Fibroblast of skin of back (primary cell): ENCODE measurements at places on chromosomes 5 and 9.

- no peak for DNase-seq
Observed at GRCh38 chr5:130323804-130324454, 419.7 kb downstream of the CHSY3 start.

DNA sequence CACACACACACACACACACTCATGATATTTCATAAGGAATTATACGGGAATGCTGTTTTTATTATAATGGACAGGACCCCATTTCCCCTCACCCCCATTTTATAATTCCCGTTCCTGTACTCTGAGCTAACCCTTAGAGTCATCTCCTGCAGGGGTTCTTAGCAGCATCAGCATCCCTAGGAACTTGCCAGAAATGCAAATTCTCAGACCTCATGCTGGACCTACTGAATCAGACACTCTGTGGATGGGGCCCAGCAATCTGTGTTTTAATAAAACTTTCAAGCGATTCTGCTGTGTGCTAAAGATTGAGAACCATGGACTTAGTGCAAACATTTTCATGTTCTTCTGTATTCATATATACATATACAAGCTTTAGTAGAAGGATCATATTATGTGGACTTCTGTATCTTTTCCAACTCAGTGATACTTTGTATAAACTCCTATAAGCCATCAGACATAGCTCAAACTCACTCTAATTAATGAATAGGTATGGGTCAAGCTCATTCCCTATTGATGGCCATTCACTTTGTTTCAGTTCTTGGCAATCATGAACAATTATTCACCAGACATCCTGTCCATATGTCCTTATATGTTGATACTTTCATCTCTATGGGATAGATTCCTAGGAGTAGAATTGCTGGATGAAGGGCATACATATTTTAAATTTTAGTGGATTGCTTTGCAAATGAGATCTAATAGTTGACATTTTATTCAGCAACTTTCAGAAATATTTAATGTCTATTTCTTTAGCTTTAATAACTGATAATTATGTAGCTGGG is 65.5 kb downstream of the ARHGEF28 start:
- peak; percentile 33 for DNase-seq

- no peak for DNase-seq
Observed at GRCh38 chr5:111942201-111942600, 185.2 kb upstream of the NREP start.

DNA sequence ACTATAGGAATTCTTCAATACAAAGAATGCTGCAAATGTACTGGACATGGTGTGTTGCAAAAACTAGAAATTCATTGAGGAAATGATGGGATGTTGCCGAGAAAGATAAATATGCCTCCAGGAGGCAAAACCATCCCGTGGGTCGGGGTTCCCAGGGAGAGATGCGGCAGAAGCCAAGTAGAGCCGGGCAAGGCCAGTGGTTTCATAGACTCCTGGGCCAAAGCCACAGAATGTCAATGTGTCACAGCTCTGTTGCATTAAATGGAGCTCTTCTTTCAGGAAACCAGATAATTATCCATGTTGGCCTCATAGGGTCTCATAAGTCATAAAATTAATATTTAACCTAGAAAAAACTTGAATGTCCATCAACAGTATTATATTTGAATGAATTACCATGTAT is 419.5 kb upstream of the CDH10 start:
- DNase-seq, result no peak

DNA sequence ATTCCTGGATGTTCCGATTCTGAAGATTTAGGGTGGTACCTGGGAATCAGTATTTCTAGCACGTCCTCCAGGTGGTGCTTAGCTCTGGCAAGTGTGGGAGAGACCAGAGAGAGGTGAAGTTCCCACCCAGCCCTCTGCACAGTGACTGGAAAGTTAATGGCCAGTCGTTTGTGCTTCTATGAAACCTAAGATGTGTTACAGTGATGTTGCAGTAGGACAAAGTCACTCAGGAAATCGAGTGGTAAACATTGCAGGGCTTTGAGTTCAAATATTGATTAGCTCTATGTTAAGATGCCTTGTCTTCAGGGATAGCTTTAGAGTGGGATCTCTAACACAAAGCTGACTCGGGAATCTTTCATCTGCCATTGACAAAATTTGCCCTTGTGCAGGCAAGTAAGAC is 55.6 kb downstream of the PIK3R1 start:
- no peak for DNase-seq

- DNase-seq, result peak; percentile 16
Observed at GRCh38 chr9:126722922-126723806, 81.7 kb upstream of the ZBTB43 start.

DNA sequence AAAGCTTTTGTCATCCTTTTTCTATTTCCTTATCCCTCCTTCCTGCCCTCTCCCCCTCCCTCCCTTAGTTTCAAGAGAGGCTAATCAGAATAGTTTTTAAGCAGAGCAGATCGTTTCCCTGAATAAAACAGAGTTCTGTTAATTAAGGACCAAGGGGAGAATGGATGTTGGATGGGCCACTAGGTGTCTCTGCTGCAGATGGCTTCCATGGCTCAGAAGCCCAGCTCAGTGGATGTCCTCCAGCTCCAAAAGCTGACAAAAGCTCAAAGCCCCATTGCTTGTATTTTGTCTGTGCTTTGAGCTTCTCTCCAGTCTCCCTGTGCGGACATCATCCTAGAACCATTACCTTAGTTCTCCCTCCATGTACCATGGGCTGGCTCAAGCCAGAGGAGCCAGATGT is 21.0 kb upstream of the NPR3 start:
- DNase-seq, result peak; percentile 36

GRCh38 chr9:134569626-134570025 is 72.0 kb upstream of the COL5A1 start:
- no peak for DNase-seq

DNA sequence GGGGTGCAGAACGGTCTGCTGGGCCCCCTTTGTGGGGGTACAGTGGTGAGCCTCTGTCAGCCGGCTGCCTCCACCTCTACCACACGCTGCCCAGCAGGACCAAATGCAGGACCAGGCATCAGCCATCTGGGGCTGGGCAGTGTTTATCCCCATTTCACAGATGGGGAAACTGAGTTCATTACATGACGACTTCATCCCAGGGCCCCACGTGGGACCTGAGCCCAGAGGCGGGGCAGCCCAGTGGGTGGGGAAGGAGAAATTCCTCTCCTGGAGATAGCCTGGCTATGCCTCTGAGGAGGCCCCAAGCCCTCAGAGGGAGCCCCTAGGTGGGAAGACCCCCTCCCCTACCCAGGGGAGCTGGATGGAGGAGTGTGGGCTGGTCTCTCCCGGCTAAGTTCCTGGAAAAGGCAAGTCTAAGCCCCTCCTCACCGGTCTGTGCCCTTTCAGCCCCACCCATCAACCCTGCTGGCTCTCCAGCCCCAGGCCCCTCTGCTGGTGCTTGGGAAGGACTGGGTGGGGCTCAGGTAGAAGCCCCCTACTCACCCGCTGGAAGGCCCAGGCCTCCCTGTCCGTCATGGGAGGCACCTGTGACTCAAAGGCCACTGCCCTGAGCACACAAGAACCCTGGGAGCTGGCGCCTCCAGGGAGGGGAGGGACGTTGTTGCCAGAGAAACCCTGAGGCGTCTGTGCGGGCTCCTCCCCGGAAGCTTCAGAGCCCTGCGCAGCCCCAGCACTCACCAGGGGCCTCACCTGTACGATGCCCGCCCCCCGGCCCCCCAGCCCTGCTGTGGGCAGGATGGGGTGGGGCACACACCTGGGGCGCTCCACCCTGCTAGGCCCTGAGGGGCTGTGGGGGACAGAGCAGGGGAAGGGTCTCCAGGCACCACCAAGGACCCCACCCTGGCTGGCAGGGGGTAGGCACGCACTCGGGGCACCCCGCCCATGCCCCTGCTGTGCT is 7.4 kb upstream of the CCDC187 start:
- no peak for DNase-seq

GRCh38 chr9:129990269-129991010 is 52.5 kb downstream of the FNBP1 start:
- peak; percentile 38 for DNase-seq

GRCh38 chr5:76443066-76443800 is 40.1 kb downstream of the IQGAP2 start:
- no peak for DNase-seq

DNA sequence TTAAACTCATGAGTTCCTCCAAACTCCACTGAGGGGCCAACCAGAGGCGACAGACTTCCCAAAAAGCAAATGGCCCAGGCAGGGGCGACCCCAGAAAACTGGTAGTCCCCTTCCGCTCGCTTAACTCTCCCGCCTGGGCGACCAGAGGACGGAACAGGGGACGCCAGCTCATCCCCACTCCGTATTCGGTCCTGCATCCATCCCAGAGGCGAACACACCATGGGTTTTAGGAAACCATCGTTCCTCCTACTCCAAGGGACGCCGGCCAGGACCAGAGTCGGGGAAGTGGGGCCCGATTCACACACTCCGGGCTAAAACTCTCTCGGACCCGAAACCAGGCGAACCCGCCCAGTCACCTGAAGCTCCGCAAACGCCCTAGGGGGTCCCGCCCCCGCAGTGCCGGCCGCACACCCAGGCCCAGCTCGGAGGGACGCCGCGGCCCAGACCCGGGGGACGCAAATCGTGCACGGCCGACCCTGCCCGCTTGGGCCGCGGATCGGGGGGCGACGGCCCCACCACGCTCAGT is 478 bp downstream of the TEX10 start:
- peak; percentile 32 for DNase-seq

GRCh38 chr9:37897665-37898064 is 6.3 kb downstream of the SLC25A51 start:
- DNase-seq, result no peak

DNA sequence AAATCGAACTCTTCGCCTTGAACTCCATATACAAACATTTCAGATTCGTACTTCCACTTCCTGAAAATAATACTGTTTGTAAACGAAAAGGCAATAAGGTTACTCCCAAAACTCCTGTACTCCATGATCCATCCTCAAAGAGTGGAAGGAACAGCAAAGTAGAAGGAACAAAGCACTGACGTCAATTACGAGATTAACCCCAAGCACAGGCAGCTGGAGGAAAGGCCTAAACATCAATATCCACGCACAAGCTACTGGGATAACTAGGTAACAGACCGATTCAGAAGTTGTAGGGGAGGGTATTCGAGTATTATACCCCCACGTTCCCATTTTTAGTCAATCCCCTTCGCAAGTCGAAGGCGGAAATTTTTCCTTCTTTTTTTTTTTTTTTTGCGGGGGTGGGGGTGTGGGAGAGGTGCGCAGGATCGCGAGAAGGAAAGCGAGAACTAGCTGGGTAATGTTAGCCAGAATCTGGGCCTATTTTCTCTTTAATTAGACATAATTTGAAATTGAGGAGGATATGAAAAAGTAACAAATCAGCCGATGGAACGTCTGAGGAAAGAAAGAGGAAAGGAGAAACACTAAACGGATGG is 909 bp downstream of the AFF4 start:
- DNase-seq, result peak; percentile 66

- no peak for DNase-seq
Observed at GRCh38 chr5:62268234-62268633, 37.8 kb upstream of the KIF2A start.

DNA sequence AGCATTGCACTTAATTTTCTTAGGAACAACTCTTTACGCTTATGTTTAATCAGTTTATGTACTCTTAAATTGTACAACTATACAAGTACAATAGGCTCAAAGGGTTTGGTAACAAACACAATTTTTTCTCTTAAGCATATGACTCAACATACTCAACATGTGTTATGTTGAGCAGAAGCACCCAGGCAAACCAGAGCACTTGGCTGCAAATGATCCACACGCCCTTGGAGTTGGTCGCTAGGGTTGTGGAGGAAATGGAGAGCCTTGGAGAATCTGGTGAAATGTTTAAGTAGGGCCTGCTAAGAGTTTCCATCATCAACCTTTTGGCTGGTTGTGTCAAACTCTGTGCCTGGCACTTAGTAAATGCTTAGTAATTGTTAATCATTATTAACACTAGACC is 25.1 kb upstream of the MIER3 start:
- DNase-seq, result no peak

GRCh38 chr9:86351880-86352279 is 2.3 kb downstream of the TUT7 start:
- DNase-seq, result no peak

DNA sequence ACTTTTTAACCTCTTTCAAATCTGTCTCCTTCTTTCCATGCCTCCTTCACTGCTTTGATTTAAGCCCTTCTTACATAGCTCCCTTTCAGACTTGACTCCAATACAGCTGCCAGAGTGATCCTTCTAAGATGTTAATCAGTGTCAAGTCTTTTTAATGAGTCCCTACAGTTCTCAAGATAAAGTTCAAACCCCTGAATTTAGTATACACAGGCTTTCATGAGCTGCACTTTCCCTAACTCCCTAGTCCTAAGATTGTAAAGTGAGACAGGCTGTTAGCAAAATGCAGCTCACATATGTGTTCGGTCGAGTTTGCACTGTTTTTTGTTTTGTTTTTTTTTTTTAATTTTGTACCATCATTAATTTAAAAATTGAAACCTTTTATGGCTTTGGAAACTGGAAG is 190.4 kb upstream of the VCAN start:
- DNase-seq, result no peak

DNA sequence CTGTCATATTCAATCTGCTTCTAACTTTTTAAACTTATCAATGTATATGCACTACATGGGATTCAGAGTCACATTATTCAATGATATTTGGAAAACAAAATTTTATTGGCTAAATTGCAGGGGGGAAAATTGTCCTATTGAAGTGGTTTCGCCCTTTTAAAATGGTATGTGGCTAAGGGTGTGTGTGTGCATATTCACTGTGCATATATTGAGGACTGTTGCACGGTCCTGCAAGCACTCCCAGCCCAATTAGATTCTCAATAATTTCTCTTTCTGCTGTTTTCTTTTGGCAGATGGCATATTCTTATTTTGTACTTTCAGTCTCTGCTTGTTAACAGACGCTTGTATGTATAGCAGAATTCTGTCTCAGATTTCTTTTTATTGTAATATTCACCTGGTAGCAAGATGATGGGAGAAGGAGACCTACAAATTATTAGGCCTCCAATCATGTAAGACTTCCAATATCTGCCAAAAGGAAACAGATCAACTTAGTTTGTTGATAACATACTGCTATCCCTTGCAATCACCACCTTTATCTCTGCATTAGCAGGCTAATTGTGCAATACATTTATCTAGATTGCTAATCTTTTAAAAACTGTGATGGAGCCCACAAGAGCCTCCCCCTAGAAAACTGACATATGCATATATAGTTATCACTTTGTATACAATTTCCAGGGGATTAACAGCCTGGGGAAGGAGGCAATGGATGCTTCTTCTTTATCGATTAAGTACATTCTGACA is 411.5 kb downstream of the PLK2 start:
- no peak for DNase-seq

GRCh38 chr9:100590481-100590880 is 12.6 kb downstream of the CAVIN4 start:
- peak; percentile 71 for DNase-seq

- DNase-seq, result no peak
Observed at GRCh38 chr9:11968631-11969030, 724.6 kb upstream of the TYRP1 start.

DNA sequence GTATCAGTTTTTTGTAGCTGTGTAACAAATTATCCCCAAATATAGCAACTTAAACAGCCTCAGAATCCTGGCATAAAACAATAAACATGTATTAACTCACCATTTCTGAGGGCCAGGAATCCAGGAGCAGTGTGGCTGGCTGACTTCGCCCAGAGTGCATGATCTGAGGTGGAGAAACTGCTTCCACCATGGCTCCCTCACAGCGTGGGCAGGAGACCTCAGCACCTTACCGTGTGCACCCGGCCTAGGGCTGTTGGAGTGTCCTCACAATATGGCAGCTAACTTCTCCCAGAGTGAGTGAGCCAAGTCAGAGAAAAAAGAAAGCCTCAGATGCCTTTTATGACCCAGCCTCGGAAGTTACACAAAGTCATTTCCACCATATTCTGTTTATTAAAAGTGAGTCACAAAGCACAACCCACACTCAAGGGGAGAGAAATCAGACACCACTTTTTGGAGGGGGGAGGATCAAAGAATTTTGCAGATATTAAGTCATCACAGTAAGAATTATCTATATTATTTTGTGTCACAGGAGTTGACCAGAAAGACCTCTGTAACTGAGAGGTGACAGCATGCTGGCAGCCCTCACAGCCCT is 59.6 kb downstream of the TSTD2 start:
- no peak for DNase-seq
